ENCODE measurements at places on chromosomes 12 and 14.

- DNase-seq, result no peak
These were observed 178.1 kb upstream of the ARHGAP5 start for GRCh38 chr14:31898838-31899528.

DNA sequence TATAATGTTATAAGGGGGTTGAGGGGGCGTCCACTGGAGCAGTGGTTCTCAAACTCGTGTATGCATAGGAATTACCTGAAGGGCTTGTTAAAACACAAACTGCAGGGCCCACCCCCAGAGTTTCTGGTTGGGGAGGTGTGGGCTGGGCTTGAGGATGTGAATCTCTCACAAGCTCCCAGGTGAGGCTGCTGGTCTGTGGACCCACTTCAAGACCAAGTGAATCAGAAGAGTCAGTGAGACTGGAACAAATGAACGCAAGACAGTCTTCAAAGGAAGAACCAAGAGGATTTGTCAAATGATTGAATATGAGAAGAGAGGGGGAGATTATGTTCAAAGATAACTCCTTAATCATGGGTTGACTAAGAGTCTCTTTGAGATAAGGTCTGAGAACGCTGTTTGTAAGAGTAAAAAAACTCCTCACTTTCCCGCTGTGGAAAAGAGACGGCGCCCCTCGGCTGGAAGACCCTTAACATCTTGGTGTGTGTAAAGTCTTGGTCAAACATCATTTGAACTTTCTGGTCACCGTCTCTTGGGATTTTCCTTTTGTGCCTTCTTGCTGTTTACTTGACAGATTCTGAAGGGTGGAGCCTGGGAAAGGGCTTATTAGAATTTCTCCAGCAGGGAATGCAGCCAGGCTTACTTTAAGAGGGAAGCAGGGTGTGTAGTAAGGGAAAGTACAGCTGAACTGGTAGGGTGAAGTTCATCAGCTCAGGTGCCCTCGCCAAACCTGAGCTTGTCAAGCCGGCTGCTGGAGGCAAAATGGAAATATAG is 5.3 kb upstream of the FOXN3 start:
- DNase-seq, result no peak

DNA sequence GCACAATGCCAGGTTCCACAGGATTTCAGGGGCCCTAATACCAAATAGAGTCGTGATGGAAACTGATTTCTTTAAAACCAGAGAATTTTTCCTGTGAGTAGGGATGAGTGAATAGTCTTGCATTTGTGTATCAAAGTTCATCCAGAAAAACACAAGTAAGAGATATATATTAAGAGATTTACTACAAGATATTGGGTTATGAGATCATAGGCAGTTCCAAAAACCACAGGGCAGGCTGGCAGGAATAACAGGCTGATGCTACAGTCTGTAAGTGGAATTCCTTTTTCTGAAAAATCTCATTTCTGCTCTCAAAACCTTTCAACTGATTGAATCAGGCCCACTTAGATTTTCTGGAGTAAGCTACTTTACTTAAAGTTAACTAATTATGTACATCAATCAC is 1756.2 kb upstream of the SEL1L start:
- DNase-seq, result no peak

- DNase-seq, result no peak
These were observed 212.0 kb downstream of the PTPRO start for GRCh38 chr12:15534322-15534721.

GRCh38 chr12:131803961-131804521 is 24.2 kb upstream of the MMP17 start:
- no peak for DNase-seq
